ENCODE measurements at places on chromosomes 11 and 22. TPM values are rescaled to one million over a fixed set of nuclear protein-coding genes. Genes with fewer than 3 reads are reported as not detected.

Gene QSER1
- 21.7 TPM for total RNA-seq

Gene DRD4
- total RNA-seq, result not detected

Gene NNMT
- 56.4 TPM for total RNA-seq

Gene INPP5J
- 0.26 TPM for total RNA-seq

Gene APOBEC3B
- total RNA-seq, result 4.3 TPM

Gene FBLN1
- 10.1 TPM for total RNA-seq

Gene HTR3A
- not detected for total RNA-seq

Gene CARD10
- 2.0 TPM for total RNA-seq

Gene OR8U1
- total RNA-seq, result not detected

Gene INS
- total RNA-seq, result not detected

Gene LRRC55
- not detected for total RNA-seq

Gene KCNJ1
- total RNA-seq, result not detected

Gene OR5A1
- not detected for total RNA-seq

Gene RPLP2
- total RNA-seq, result 1,055 TPM

Gene TCF20
- total RNA-seq, result 36.3 TPM

Gene RIBC2
- 3.9 TPM for total RNA-seq

Gene SHANK3
- total RNA-seq, result 2.1 TPM

Gene GCAT
- total RNA-seq, result 32.5 TPM

Gene DKK3
- 1.1 TPM for total RNA-seq

Gene CDC42EP1
- total RNA-seq, result 30.7 TPM

Gene CBX7
- total RNA-seq, result 2.7 TPM

Gene ANO1
- 1.2 TPM for total RNA-seq

Gene PRR33
- not detected for total RNA-seq

Gene TEX12
- total RNA-seq, result 0.43 TPM

Gene STK33
- not detected for total RNA-seq

Gene NTM
- 0.95 TPM for total RNA-seq

Gene MICALL1
- total RNA-seq, result 29.7 TPM

Gene MS4A3
- not detected for total RNA-seq

Gene OR2AG1
- total RNA-seq, result not detected

Gene KRTAP5-8
- 0.26 TPM for total RNA-seq

Gene CCDC81
- total RNA-seq, result not detected

Gene MAPK12
- total RNA-seq, result 14.1 TPM

Gene LRRC74B
- total RNA-seq, result not detected

Gene ESRRA
- 48.4 TPM for total RNA-seq

Gene SLC22A6
- total RNA-seq, result not detected

Gene APOBEC3G
- total RNA-seq, result 9.8 TPM

Gene MYOD1
- total RNA-seq, result not detected

Gene TLCD5
- 7.8 TPM for total RNA-seq

Gene CECR2
- total RNA-seq, result 4.8 TPM

Gene MPZL3
- not detected for total RNA-seq

Gene PRG2
- total RNA-seq, result not detected

Gene KRTAP5-7
- total RNA-seq, result 0.08 TPM

Gene SCN4B
- total RNA-seq, result not detected
